NCI-H1436 treated with DMSO at 0.1 percent for 48 hours (cell line): ENCODE measurements at places on chromosomes 4 and X.

- no peak for DNase-seq
Observed at GRCh38 chr4:1004557-1005485, 6.6 kb upstream of the FGFRL1 start.

- DNase-seq, result no peak
Observed at GRCh38 chr4:91471280-91471679, 832.5 kb upstream of the GRID2 start.

- DNase-seq, result no peak
Observed at GRCh38 chr4:133320576-133321170, 171.6 kb downstream of the PCDH10 start.

GRCh38 chr4:153154007-153154975, 50.0 kb upstream of the TRIM2 start:
- peak; percentile 16 for DNase-seq

- no peak for DNase-seq
Observed at GRCh38 chr4:10180927-10181744, 64.5 kb upstream of the WDR1 start.

DNA sequence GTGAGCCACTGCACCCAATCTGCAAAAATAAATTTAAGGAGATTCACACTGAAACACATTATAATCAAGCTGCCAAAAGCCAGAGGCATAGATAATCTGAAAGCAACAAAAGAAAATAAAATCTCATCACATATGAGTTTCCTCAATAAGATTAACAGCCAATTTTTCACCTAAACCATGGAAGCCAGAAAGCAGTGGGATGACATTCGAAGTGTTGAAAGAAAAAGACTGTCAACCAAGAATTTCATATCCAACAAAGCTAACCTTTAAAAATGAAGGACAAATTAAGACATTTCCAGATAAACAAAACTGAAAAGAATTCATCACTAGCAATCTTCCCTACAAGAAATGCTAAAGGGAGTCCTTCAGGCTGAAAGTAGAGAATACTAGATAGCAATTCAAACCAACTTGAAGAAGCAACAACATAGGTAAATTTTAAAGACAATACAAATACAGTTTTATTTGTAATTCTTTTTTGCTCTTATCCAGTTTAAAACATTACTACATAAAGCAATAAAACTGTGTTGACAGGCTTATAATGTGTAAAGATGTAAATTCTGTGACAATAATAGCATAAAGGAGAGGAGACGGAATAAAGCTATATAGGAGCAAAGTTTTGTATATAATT, 23.1 kb upstream of the KLHL8 start:
- DNase-seq, result no peak
